ENCODE measurements at places on chromosomes 7 and 10.

GRCh38 chr7:23175938-23176337 is 5.9 kb upstream of the NUP42 start:
- DNase-seq: no peak

DNA sequence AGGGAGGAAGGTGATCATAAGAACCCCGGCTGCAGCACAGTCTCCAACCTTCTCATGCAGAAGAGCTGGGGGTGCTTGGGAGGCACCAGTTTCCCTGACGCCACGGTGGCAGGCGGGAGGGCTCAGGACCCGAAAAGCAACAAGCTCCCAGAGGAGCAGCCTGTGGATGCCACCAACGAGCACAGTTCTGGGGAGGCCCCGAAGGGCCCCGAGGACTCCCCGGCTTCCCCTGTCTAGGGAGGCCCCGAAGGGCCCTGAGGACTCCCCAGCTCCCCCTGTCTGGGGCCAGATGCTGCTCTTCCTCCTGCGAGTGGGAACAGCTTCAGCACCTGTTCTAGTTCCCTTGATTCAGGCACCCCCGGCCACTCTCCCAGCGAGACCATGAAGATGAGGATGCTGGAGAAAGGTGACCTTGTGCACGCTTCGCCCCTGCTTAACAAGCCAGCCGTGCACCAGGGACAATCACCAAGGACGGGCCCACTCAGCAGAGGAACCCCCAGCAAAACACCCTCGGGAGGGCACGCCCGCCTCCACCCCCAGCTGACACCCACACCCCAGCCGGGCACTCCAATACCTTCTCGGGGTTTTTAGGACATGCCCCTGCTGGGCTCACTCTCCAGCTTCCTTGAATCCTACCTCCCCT is 112.5 kb downstream of the PTPRN2 start:
- no peak for DNase-seq

- peak; percentile 49 for DNase-seq
Observed at GRCh38 chr10:77526868-77527617, 110.6 kb downstream of the KCNMA1 start.

- no peak for DNase-seq
Observed at GRCh38 chr10:2972810-2973209, 94.5 kb upstream of the PFKP start.

DNA sequence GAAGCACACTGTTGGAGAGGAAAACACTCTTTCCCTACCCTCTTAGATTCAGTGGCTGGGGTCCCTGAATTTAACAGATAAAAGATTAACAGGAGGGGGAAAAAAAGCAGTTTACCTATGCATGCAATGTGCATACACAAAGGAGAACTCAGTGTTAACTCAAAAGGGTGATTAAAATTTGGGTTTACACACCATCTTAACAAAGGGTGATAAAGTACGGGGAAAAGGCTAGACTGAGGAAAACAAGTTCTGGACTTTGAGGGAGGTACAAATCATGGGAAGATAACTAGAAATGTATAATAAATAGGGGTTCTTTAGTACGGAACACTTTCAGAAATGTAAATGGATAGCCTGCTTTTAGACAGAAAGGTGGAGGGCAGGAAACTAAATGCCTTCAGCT is 83.1 kb downstream of the SRPK2 start:
- DNase-seq: no peak
